Activated CD8-positive, alpha-beta T cell treated with anti-CD3 and anti-CD28 coated beads, Interleukin-2, amount 10 ng/mL, durations not matched to agents 7 days and 5 days (primary cell): ENCODE measurements at places on chromosomes 6 and 20. TPM values are rescaled to one million over a fixed set of nuclear protein-coding genes. Genes with fewer than 3 reads are reported as not detected.

DNA sequence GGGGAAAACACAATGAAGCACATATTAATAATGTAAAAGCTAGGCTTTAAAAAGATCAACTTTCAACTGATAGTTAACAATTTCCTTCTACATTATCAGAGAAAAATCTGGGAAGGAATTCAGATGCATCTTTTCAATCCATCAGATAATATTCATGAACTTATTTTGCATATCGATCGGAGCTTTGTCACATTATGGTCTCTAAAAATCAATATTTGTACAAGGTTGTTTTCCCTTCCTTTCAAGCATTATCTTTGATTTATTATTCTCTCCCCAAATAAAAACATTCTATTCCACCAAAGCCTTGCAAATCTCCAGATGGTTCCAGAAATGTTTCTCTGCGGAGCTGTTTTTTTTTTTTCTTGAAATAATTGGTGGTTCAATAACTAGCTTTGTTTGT, 101.9 kb downstream of the GPR63 start:
- DNase-seq = no peak

SLC35F1 gene
- not detected for total RNA-seq

DNA sequence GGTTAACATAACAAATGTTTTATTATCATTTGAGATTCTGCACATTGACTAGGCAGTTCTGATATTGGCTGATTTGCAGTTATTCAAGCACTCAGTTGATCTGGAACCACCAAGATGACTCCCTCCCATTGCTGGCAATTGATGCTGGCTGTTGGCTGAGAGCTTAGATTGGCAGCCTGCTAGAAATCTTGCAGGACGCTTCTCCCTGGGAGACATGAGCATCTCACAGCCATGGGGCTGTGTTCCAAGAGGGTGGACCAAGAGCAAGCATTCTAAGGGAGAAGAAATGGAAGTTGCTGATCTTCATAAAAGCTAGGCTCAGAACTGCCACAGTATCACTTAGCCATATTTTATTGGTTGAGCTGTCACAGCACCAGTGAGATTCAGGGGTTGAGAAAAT, 233.4 kb upstream of the ID4 start:
- DNase-seq = no peak

DNA sequence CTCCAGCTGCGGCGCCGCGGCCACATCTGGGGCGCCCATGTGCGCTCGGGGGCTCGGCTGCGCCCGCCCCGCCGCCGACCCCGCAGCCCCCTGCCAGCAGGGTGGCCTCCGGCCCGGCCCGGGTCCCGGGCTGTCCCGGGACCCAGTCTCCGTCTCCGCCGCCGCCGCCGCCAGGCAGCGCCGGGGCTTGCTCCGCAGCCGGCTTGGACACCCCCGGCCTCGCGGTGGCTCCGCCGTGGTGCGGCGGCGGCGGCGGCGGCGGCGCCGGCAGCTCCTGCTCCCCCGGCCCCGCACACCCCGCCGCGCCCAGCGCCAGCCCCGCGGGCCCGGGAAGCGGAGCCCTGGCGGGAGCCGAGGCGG, 219 bp downstream of the ISM1 start:
- DNase-seq = no peak

NRN1 gene
- total RNA-seq = 15.3 TPM

FOXQ1 gene
- not detected for total RNA-seq

GRCh38 chr20:58361481-58362205, 27.4 kb upstream of the VAPB start:
- no peak for DNase-seq

- no peak for DNase-seq
These were observed 392.4 kb downstream of the QKI start for GRCh38 chr6:163806755-163807499.

DNA sequence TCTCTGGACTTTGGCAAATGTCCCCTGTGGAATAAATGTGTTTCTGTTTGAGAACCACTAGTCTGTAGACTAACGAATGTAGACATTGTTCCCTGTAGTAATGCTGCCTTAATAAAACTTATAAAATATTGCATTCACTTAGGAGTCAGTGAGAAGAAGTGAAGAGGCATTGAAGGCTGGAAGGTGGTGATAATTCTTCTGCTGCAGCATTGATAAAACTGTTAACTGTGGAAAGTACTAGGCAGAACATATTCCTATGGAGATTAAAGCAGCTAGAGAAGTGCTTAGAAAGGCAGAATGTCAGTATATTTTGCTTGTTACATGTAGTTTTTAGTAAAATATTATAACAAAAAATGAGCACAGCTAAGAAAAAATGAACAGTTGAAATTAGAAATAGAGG, 4.8 kb downstream of the PGK2 start:
- no peak for DNase-seq

CRISP2 gene
- not detected for total RNA-seq

- DNase-seq = no peak
These were observed 20.9 kb downstream of the FARS2 start for GRCh38 chr6:5282191-5282623.

GRCh38 chr6:28496099-28496779, 19.4 kb downstream of the GPX6 start:
- DNase-seq = no peak

DNA sequence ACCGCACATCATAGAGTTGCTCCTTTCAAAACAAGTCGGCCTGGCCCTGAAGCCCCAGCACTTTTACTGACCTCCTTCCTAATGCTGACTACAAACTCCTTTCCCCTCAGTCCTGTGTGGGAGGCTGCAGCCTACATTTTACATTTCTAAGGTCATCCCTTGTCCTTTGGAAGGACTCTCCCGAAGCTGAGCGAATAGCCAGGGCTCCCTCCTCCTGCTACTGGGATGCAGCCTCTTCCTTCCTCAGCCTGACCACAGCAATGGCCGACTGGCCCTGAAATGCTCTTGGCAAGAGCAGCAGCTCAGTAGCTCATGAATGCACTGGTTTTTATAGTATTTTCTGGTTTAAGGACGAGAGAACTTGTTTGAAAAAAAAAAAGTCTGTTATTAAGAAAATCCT, 679 bp downstream of the ADGRF5 start:
- DNase-seq = no peak

HLA-DRB1 gene
- 46.0 TPM for total RNA-seq

RNF217 gene
- total RNA-seq = 0.52 TPM

DNA sequence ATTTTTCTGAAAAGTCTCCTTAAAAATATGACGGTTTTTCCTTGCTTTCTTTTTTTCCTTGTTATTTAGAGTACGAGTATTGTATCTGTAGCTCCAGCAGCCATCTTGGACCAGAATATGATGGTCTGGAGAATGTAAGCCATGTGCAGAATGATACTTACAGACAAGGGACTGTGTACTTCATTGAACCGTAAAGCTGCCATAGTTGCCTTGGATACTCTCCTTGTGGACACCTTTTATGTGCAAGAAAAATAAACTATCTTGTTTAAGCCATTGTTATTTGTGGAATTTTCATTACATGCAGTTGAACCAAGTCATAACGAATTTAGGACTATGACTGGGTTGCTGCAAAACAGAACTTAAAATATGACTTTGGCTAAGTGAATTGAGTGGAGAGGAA, 485.8 kb upstream of the CITED2 start:
- DNase-seq = no peak

PPP1R14C gene
- total RNA-seq = not detected

GRCh38 chr6:15755526-15755925, 92.7 kb upstream of the DTNBP1 start:
- DNase-seq = no peak

ARHGAP18 gene
- total RNA-seq = 11.9 TPM

- no peak for DNase-seq
These were observed 98.1 kb downstream of the RALGAPA2 start for GRCh38 chr20:20614391-20614790.

SPTLC3 gene
- 0.37 TPM for total RNA-seq

DST gene
- 0.79 TPM for total RNA-seq

DNA sequence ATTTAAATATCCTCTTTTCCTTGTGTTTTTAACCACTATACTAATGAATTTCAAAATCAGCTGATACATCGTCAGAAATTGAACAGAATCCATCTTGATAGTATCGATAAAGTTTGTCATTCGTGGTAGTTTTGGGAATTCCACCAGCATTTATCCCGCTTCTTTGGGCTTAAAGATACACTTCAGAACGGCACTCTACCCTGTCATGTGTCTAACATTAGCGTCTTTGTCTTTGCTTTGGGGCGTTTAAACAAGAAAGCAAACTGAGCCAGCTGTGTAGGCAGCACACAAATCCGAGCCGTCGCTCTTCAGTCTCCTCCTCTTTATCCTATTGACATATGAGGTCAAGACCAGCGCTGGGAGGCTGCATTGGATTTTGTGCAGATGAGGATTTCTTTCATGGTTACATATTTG, 27.5 kb upstream of the NHSL1 start:
- DNase-seq = no peak

- no peak for DNase-seq
These were observed 133.9 kb downstream of the HIVEP2 start for GRCh38 chr6:142810952-142811514.

- no peak for DNase-seq
These were observed 49.7 kb downstream of the JPH2 start for GRCh38 chr20:44137266-44137801.

- no peak for DNase-seq
These were observed 15.1 kb upstream of the PCMTD2 start for GRCh38 chr20:64240243-64241015.

DNA sequence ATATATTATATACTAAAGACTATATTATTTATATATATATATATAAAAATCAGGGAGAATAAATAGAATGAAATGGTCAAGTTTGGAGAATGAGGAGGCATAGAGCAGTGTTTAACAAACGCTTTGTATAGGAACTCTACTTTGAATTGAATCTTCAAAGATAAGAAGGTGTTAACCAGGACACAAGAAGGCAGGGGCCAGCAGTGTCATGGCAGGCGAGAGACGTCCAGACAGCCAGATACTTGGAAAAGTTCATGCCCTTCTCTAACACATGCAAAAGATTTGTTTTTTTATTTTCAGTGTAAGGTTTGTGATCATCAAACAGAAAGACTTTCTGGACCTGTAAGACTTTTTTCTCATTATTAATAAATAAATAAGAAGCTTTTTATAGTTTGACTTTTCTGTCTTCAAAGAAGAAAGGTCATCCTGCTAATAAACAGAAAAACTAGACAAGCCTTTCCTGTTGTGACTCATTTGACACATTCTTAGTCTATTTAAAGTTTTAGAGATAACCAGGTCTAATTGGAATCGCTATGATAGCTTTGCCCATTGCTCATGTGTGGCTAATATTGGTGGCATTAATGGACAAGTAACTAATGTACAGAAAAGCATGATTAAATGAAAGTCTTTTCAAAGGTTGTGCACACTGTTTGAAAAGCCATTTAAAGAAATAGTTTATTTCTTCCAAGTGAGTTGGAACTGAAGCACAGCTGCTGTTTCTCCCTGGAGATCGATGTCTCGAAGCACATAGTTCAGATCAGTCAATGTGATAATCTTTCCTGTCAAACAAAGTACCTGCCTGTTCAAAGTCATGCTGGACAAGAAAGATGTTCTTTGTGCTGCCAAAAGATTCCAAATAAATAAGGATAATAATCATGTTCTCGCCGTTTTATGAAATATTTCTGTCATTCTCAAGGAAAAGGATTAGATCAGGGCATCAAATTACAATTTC, 420.4 kb upstream of the OPRM1 start:
- no peak for DNase-seq

GRCh38 chr6:134911547-134911946, 38.4 kb downstream of the ALDH8A1 start:
- no peak for DNase-seq

- no peak for DNase-seq
These were observed 492.4 kb upstream of the MARCKS start for GRCh38 chr6:113364766-113365165.

GRCh38 chr6:155270561-155271091, 6.8 kb downstream of the CLDN20 start:
- DNase-seq = no peak

GRCh38 chr6:120320481-120321162, 971.1 kb upstream of the MAN1A1 start:
- no peak for DNase-seq

MLIP gene
- total RNA-seq = not detected

NUS1 gene
- 27.5 TPM for total RNA-seq

MGME1 gene
- total RNA-seq = 46.9 TPM

DNA sequence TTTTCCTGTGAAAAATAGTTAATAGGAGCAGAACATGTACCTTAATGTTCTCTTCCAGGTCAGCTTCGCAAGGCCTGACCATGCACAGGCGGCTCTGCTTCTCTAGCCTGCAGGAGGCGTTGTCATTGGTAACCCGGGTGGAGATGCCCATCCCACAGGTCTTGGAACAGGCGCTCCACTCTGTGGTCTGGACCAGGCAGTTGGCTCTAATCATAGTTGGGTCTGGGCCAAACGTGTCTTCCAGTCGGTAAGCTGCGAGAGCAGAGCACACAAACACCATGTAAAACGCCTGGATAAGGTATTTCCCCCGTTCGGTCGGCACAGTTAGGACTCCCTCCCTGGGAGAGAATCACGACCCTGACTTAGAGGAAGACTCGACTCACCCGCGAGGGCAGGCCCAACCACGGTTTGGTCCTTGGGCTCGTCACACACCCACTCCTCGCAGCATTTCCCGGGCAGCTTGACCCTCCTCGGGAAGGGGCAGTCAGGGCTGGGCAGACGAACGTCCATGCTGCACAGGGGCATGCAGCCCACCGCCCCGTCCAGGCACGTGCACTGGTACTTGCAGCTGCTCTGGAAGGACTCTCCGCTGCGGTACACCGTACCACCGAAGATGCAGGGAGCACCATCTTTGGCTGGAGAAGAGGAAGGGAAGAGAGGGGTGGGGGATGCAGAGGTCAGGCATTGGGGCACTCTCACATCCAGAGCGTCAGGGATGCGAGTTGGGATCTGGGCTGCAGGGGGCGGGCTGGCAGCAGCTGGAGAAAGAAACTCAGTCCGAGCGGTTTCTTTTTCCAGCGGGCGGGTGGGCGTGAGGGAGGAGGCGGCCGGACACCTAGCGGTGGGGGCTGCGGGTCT, 1.0 kb downstream of the CCN2 start:
- DNase-seq = peak; percentile 24

GRCh38 chr6:141552463-141552862, 580.3 kb upstream of the GJE1 start:
- DNase-seq = no peak

TBP gene
- 21.5 TPM for total RNA-seq

DNA sequence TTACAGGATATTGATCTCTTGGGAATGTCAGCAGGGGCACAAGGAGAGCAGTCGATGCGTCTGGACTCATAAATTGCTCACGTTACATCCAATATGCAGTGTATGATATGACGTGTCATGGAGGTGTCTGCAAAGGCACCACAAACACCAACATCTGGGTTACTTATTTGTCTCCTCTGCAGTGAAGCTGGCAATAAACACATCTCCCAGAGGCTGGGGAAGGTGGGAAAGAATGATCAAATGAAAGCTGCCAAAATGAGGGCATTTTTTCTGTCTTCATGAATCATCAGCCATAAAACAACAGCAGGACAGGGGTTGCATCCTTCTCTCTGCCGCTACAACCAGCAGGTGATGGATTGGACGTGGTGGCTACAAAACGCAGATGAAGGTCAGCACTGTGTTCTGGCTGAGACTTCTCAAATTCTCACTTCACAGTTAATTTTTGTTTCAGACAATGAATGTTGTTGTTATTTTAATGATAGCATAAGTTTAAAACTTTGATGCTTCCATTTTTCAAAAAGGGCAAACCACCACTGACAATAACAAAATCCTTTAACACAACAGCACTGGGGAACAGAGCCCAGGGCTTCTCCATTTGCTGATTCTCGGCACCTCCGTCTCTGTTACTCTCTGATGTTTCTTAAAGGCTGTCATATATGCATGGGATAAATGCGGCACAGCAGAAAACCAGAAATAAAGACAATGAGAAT, 47.5 kb downstream of the ERMARD start:
- DNase-seq = no peak

- no peak for DNase-seq
These were observed 40.5 kb downstream of the CBLN4 start for GRCh38 chr20:55964790-55965189.

SDHAF4 gene
- total RNA-seq = 9.5 TPM
